ENCODE measurements at places on chromosomes 6 and 20.

- no peak for DNase-seq
These were observed 25.7 kb downstream of the TNFRSF21 start for GRCh38 chr6:47283993-47284392.

DNA sequence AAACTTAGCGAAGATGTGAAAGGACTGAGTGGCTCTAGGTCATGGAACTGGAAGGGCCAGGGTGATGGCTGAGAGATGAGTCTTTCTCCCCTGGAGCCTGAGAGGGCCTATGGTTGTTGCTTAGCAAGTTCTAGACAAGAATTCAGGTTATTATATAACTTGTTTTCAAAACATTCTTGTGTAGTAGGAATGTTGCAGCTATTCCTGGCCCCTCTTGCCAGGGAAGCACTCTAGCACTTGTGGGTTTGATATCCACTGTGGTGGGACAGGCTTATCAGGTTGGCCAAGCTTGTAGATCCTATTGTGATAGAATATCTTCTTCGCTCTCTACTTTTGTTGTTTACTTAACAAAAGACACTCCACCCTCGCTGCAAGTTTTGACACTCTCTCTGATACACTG, 211.8 kb upstream of the CITED2 start:
- DNase-seq: no peak

- DNase-seq: no peak
These were observed 15.0 kb downstream of the FITM2 start for GRCh38 chr20:44296011-44296410.

GRCh38 chr20:25061821-25062530, 4.0 kb upstream of the ACSS1 start:
- no peak for DNase-seq

- no peak for DNase-seq
These were observed 388.1 kb downstream of the PHF3 start for GRCh38 chr6:64023693-64024092.

- no peak for DNase-seq
These were observed 34.9 kb downstream of the CYP21A2 start for GRCh38 chr6:32073101-32073500.

DNA sequence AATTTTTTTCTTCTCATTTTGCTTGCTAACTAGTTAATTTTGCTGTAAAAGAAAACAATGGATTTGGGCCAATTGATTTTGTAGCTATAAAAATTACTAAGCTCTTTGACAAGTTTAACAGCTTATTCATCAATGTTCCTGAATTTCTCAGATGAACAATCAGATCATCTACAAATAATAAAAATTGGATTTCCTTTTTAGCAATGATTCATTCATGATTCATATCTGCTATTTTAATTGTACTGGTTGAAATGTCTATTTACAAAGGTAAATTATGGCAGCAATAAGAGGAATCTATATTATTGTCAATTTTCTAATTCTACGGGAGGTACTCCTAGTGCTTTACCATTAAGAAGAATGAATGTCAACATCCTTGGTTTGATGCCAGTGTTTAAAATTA, 178.8 kb upstream of the BTBD3 start:
- DNase-seq: no peak
